Dermis blood vessel endothelial cell (primary cell): ENCODE measurements at places on chromosomes 13 and 19.
A peak's percentile ranks its signal among the peaks of the same experiment; 100 is the strongest.

GRCh38 chr13:36259361-36260137 is 38.1 kb downstream of the CCDC169 start:
- DNase-seq = no peak

DNA sequence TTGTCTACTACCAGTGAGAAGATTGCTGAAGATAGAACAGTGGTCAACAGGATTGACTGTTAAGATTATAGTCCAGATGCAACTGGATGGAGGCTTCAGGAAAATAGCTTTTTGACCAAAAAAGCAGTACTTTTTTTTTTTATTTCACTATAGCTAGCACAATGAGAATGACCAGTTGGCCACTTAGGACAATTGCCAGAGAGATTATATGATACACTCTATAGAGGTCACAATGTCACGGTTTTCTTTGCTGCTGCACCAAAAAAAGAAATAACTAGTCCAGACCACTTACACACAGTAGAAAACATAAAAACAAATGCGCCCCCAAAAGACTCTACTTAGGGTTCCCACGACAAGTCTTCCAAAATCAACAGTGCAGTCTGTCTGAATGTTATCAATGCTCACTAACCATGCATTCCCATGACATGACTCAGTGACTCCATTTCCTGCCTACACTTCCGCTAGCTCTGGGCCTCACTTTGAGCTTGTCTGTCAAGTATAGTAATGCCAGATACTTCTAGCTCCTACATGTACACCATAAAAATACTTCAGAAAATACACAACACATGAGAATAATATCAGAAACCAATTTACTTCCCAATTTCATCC is 209.1 kb upstream of the STARD13 start:
- peak; percentile 99 for DNase-seq

DNA sequence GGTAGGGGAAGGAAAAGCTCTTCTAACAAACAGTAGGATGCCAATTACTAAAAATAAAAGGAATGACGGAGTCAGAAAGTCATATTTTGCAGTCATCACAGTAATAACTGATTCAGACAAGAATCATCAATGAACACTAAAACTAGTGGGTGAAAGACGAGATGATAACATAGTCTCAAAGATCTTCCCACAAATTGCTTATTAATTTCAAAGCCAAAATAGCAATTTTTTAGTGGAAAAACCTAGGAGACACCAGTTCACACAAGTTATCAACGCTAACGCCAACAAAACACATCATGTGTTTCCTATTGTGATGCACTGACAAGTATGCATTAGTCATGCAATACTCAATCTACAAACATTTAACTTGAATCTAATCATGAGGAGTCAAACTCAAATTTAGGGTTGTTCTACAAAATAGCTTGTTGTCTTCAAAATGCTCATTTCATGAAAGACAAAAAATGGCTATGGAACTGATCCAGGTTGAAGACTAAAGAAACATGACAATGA is 18.6 kb downstream of the ZNF233 start:
- DNase-seq = no peak

- DNase-seq = peak; percentile 47
These were observed 23.4 kb downstream of the CEBPG start for GRCh38 chr19:33396701-33397535.

GRCh38 chr13:35954207-35954560 is 177.0 kb downstream of the DCLK1 start:
- no peak for DNase-seq

DNA sequence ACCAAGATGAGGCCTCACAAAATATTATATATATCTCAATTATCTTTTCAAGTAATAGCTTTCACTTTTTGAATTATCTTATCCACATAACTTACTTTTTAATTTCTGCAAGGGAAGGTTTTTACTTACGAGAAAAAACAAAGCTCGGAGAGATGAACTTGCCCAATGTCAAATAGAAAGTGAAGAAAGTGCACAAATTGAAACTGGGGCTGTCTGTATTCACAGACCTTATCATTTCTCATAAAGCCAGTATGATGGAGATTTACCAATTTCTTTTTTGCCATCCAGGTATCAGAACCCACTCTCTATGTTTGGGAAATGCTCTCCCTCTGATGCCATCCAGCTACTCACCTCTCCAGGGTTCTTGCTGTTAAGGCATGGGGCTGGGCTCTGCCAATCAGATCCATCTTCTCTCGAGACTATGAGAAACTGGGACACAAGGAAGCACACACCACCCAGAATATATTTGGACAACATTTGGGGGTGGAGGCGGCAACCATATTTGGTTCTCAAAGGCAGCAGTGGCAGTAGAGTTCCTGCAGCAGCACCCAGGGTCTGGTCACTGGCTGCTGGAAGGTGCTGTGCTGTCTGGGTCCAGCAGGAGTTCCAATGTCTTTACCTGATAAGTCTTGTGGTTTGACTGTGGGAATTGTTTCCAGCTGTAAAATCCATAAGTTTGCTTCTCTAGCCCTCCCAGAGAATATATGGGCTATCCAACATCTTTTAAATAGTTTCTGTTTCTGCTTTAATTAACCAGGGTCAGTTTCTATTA is 45.8 kb upstream of the SCEL start:
- DNase-seq = no peak

DNA sequence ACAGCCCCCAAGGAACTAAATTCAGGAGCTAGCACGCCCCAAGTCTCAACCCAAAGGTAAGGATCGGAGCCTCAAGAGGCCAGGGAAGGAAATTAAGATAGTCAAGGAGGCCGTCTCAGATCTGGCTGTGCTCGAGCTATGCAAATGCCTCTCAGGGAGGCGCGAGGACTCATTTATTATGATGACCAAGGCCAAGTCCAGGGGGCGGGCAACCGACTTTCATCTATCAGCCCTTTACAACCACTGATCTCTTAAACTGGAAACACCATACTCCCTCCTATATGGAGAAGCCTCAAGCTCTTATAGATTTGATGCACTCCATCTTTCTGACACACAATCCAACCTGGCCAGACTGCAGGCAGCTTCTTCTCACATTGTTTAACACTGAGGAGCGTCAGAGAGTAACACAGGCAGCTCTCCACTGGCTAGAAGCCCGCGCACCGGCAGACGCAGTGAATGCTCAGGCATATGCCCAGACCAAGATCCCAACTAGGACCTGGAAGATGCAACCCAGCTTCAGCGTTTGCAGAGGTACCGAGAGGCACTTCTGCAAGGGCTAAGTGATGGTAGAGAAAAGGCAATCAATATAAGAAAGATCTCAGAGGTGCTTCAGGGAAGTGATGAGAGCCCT is 9.6 kb upstream of the SLC15A1 start:
- DNase-seq = no peak

GRCh38 chr13:99419591-99420243 is 81.6 kb upstream of the TM9SF2 start:
- no peak for DNase-seq

DNA sequence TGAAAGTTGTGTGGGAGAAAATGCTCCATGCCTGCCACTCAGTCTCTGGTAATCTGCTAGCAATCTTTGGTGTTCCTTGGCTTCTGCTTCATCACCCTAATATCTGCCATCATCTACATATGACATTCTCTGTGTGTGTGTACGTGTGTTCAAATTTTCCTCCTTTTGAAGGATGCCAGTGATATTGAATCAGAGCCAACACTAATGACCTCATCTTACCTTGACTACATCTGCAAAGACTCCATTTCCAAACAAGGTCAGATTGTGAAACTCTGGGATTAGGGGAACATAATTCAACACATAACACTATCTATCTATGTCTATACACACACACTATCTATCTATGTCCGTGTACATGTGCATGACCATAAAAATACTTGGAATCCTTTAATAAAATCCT is 81.4 kb upstream of the IRS2 start:
- no peak for DNase-seq

- no peak for DNase-seq
These were observed 4.4 kb upstream of the PRX start for GRCh38 chr19:40417643-40417981.

- no peak for DNase-seq
These were observed 6.2 kb downstream of the ABHD8 start for GRCh38 chr19:17296976-17297375.

DNA sequence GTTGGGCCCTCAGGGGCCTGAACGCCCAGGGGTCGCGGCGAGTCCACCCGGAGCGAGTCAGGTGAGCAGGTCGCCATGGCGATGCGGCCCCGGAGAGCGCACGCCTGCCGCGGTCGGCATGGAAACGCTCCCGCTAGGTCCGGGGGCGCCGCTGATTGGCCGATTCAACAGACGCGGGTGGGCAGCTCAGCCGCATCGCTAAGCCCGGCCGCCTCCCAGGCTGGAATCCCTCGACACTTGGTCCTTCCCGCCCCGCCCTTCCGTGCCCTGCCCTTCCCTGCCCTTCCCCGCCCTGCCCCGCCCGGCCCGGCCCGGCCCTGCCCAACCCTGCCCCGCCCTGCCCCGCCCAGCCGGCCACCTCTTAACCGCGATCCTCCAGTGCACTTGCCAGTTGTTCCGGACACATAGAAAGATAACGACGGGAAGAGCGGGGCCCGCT is at the start of gene CCNA1:
TSS of gene CCNA1 (plus strand) at position 390 of the 439 bp plus-strand sequence. CDS start 562 bp downstream, outside the sequence.
- DNase-seq = no peak

DNA sequence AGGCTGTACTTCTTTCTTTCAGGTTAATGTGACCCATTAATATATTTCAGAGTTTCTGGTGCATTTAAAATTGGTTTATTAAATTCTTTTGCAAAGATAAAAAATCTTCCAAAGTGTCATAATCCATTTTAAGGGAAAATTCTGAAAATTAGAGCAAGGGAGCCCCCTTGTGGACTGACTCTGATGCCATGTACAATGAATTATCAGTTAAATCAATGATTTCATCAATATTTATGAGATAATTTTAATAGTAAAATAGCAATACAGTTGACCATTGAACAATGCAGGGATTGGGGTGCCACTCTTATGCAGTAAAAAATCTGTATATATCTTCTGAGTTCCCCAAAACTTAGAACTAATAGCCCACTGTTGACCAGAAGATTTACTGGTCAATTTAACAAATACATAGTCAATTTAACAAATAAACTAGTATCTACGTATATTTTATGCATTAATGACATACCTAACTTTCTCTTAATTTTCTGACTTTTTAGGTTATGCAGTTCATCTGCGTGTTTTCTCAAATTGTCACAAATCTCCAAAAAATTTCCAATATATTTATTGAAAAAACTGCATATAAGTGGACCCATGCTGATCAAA is 479.1 kb upstream of the MIR17HG start:
- peak; percentile 25 for DNase-seq

GRCh38 chr13:39350461-39350881 is 252.5 kb downstream of the LHFPL6 start:
- DNase-seq = peak; percentile 18

- DNase-seq = no peak
These were observed 7.8 kb upstream of the DGKH start for GRCh38 chr13:42040730-42041010.

DNA sequence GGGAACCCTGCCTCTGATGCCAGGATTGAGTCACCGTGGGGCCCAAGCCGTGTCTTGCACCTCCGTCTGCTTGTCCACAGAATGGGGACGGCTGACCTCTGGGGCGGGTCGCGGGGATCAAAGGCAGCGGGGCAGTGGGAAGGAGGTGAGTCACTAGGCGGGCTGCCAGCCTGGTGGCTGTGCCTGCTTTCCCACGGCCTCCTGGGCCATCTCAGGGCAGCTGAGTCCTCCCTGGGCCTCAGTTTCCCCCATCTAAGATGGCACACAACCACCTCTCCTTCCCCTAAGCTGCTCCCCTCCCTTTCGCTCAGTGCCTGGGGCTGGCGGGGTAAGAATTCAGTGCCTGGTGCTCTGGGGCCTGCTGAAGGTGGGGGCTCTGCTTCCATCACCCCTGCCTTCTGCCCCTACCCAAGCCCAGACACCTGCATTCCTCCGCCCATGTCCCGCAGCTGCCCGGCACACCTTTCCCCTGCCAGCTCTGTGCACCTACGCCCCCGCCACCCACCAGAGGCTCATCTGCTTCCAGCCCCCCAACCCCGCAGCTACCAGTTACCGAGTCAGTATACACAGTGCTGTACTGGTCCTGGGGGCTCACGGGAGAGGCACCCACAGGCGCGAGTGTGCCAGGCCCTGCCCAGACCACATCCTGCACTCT is 3.5 kb downstream of the MKNK2 start:
- peak; percentile 80 for DNase-seq

- DNase-seq = no peak
These were observed 10.4 kb upstream of the LCP1 start for GRCh38 chr13:46192412-46192811.

GRCh38 chr19:55355213-55355821 is 798 bp upstream of the COX6B2 start:
- DNase-seq = no peak

DNA sequence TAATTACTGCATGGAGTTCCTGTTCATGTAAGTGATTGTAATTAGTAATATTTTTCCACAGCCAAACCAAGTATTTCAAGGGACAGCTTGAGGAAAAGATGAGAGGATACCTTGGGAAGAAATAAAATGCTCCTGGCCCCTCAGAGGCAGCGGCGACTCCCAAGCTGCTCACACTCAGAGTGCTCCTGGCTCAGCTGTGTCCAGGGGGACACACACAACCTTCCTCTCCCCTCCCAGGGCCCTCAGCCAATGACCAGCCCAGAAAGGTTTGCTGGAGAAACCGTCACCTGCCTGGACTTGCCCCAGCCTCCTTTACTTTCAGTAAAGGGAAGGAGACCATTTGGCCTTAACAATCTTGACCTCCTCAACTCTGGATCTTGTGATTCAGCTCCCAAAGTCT is 51.1 kb downstream of the CRYL1 start:
- DNase-seq = no peak

DNA sequence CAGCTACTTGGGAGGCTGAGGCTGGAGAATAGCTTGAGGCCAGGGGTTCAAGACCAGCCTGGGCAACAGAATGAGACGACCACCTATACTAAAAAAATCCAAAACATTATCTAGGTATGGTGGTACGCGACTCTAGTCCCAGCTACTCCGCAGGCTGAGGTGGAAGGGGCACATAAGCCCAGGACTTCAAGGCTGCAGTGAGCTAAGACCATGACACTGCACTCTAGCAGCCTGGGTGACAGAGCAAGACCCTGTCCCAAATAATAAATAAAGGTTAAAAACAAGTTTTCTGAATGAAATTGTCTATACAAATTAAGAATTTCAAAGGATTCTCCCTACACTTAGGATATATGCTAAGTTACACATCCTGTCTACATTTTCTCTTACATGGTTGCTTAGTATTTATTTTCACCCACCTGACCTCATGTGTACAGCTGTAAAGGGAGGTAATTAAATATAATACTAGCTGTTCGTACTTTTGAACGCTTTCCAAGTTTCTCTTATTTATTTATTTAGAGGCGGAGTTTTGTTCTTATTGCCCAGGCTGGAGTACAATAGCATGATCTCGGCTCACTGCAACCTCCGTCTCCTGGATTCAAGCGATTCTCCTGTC is 1.6 kb downstream of the SLC25A30 start:
- peak; percentile 44 for DNase-seq

GRCh38 chr19:42519108-42519507 is 9.2 kb downstream of the CEACAM1 start:
- no peak for DNase-seq

GRCh38 chr19:34997071-34997617 is 3.0 kb upstream of the GRAMD1A start:
- DNase-seq = peak; percentile 50
